ENCODE measurements at places on chromosomes 6 and 20.

DNA sequence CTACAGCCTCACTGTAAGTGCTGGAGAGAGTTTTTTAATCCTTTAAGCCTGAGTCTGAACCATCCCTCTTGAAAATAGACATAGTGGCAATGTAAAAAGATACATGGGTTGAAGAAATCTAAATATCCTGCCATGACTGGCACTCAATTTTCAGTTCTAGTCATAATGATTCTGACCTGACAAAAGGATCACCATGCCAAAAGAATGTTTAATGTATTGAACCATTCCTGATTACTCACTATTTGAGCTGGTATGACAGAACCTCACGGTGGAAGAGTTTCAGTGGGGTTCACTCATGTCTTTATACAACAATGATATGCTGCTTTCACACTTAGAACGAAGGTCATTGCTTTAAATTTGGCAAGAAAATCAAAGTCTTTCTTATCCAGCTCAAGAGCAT, 93.4 kb downstream of the HIVEP2 start:
- no peak for DNase-seq

DNA sequence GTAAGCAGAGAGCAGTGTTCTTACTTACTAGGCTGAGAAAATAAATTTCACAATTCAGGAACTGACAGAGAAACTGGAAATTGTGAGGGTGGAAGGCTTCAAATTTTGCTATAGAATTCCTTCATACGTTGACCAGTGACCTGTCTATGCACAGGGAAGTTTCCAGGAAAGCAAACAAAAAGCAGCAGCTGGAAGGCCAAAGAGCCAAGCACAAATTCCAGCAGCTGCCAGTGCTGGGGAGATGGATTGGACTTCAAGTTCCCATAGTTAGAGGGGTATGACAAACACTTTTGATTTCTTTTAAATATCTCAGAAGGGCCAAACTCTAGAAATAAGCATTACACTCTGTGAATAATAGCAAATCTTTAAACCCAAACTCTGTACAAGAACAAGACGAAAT, 299.1 kb upstream of the KCNQ5 start:
- DNase-seq, result no peak

DNA sequence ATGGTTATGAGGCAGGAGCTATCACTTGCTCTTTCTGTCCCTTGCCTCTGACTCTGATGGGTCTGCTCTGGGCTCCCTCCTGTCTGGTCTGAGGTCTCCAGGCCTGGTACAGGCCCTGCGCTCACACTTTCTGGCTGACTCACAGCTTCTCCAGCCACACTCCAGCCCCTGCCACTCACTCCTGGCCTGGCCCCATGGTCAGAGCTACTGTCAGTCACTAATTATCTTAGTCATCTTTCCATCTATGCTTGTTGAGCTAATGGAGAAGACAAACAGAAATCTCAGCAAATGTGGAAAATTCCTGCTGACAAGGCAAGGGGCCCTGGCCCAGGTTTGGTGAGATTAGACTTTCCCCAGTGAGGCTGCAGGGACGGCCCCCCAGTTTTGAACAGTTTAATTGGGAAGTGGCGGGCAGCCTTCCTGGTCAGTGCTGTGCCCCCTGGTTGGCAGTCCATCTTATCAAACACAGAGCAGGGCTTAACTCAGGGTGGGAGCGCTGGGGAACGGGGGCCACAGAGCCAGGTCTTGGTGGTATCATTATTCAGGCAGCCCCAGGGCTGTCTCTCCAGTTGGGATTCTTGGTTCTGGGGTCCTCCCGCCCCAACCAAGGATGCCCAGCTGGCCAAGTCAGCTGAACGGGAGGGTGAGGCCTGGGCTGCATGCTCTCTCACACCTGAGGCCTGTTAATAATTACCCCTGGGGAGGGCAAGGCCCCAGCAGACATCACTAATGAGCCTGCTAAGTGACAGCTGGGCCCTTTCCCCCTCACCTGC, 63.4 kb downstream of the VEGFA start:
- no peak for DNase-seq

DNA sequence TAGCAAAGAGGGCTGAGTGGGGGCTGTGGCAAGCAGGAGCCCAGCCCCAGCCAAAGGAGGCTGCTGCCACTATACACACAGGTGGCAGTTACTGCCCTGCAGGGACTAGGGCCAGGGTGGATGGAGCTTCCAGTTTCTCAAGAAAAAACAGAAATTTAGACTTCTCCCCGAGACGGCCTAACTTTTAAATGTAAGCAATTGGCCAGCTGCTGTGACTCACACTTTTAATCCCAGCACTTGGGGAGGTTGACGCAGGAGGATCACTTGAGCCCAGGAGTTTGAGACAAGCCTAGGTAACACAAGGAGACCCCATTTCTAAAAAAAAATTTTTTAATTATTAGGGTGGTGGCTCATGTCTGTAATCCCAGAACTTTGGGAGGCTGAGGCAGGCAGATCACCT, 98.2 kb upstream of the NFATC2 start:
- no peak for DNase-seq

DNA sequence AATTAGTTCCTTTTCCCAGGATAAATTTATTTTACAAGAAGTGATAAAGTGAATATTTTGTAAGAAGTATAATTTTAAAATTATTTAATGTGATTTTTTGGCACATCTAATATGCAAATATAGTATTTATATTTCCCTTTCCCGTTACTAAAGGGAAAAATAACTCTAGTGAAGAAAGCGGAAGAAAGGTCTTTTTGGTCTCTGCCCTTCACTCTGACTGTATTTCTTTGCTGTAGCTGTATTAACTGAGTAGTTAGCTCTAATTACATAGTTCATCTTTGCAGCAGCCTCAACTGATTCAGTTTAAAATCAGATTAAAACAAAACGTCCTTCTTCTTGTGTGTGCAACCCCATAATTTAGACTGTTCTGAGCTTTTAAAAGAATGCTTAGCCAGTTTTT, 57.4 kb upstream of the RNF144B start:
- DNase-seq, result peak; percentile 57

DNA sequence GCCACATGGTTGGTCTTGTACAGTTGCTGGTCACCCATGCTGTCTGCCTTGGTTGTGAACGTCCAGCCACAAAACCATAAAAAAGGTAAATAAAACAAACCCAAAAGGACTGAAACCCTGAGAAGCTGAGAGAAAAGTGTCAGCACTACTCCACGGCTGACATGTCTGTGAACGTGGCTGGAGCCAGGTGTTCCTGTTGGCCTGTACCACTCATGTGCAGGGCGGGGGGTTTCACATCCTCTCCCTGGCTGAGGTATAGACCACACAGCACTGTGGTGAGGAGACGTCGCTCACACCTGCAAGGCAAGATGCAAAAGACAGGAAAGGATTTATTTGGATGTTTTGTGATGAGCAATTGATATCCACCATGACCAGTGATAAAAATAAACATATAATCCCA, 51.9 kb upstream of the MRPS10 start:
- DNase-seq, result peak; percentile 73

DNA sequence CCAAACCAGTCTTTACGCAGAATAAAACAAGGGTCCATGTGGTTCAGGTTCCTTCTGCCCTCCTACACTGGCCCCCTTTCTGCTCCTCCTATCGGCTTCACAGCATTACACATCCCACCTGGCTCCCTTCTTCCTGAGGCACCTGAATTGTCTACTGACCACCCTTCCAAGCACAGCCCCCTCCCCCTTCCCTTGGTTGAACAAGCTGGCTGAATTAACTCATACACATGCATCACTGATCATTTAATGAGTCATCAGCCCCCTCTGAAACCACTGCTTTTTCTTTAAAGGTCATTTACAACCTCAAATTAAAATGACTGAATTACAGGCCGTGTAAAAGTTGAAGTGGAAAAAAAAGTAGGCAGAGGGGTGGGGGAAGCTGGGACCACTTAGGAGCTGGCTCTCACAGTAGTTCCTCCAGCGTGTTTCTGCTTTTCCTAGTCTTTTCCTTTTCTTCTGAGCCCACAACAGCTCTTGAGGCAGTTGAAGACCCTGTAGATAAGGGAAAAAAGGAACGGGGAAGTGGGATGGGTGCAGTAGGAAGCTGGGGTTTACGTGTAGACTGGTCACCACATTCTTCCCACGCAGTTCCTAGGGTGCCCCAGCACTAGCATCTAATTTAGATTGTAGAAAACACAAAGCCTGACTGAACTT, 67.6 kb downstream of the FYN start:
- peak; percentile 26 for DNase-seq

- DNase-seq, result no peak
These were observed 66.6 kb downstream of the PREX1 start for GRCh38 chr20:48761023-48761785.

GRCh38 chr6:33838983-33839382, 35.2 kb upstream of the MLN start:
- DNase-seq, result no peak

GRCh38 chr6:139600343-139600742, 225.9 kb upstream of the CITED2 start:
- DNase-seq, result no peak

- DNase-seq, result peak; percentile 33
These were observed 326.7 kb upstream of the CNR1 start for GRCh38 chr6:88492824-88493223.

- no peak for DNase-seq
These were observed 13.2 kb downstream of the AAR2 start for GRCh38 chr20:36249450-36249849.

DNA sequence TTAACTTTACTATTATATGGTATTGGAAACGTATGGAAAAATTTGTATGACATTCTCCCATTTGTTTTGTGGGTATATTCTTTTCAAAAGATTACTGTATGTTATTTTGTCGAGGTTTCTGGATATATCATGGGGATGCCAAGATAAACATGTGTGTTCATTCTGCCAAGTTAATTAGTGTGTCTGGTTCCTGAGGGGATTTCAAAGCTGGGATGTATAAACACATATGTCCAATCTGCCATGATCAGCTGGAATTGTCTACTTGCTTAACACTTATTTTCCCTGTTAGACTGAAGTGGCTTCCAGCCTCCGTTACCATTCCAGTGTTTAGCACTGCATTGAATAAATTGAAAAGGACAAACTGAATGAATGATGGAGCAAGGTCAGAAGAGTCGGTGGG, 86.2 kb downstream of the DNAH8 start:
- DNase-seq, result no peak

GRCh38 chr6:76134651-76135050, 62.2 kb upstream of the IMPG1 start:
- no peak for DNase-seq

DNA sequence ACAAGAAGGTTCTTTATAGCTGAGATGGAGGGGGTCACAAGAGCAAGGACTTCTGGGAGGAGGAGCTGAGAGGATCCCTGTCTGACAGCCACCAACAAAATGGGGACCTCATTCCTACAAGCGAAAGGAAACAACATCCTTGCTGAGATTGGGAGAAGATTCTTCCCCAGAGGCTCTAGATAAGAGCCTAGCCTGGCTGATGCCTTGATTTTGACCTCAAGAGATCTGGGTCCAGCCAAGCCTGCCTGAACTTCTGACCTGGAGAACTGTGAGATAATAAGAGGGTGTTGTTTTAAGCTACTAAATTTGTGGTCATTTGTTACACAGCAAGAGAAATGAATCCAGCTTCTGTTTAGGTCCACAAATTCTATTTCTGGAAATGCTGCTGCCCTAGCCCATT, 75.4 kb upstream of the SLC4A11 start:
- no peak for DNase-seq

DNA sequence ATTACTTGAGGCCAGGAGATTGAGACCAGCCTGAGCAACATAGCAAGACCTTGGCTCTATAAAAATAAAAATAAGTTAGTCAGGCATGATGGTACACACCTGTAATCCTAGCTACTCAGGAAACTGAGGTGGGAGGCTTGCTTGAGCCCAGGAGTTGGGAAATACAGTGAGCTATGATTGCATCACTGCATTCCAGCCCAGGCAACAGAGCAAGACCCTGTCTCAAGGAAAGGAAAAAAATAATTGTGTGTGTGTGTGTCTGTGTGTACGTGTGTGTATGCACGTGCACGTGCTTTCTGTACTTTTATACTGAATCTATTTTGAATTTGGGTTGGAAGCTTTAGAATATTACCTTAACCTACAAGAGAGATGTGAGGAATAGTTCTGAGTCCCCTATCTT, 58.9 kb downstream of the KIZ start:
- no peak for DNase-seq

DNA sequence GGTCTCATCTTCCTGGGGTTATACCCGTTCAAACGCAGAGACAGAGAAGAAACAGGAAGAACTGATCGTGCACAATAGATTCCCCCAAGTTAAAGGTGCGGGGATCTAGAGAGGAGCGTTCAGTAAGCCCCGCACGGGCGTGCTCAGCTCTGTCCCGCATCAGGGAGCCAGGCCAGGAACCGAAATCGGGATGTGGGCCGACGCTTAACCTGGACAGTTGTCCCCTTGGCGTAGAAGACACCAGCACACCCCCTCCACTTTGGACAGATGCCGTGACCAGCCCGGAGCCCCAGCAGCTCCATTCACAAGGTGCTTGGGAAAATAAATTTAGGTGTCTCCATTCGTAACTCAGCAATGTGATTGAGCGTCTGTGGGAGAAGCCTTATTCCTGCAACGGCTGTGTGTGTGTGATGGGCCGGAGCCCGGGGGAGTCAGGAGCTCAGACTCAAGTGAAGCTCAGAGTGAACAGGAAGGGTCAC, 24.0 kb upstream of the GATA5 start:
- DNase-seq, result no peak

GRCh38 chr6:2963756-2964155, 7.6 kb downstream of the SERPINB6 start:
- no peak for DNase-seq

DNA sequence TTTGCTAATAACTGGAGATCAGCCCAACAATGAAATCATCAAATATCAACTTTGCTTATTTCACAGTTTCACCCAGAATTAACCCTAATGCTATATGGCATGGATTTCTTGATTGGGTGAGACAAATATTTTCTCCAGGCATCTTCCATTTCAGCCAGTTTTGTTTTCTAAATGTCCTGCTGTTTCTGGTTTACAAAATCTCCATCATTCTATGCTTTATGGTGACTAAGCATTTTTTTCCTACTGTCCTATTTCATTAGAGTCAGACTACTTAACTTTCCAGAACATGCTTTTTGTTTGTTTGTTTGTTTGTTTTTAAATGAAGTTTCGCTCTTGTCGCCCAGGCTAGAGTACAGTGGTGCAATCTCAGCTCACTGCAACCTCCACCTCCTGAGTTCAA, 59.5 kb upstream of the EXOC2 start:
- no peak for DNase-seq

GRCh38 chr6:131654326-131654725, 17.2 kb downstream of the ENPP3 start:
- no peak for DNase-seq
